Fibroblast of skin of back (primary cell): ENCODE measurements at places on chromosomes 5 and 9.

DNA sequence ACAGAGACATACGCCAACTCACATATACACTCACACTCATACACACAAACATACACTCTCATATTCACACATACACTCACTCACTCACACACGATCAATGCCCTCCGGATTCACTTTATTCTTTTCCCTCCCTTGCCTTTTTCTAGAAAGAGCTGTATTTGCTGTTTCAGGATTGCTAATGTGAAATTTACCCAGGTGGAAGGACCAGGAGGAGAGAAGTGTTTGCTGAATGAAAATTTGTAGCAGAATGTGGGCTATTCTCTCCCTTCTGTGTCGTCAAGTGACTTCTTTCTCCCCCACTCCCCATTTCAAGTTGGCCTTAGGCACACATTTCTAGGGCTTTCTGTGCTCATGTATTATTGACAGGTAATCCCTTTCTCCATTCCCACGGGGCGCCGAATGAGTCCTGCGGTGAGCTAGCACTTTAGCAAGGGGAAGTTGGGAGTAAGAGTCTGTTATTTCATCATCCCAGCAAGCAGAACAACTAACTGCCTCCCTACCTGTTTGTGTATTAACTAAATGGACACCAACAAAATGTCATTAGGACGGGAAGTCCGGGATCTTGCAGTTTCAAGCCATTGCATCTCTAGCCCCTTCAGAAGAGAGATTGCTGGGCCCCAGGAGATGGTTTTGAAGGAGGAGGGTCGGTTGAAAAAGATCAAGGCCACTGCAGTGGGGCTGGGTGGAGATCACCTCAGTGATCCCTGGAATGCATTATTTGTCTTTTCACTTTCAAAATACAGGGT, 97.1 kb upstream of the TAF11L2 start:
- no peak for DNase-seq

DNA sequence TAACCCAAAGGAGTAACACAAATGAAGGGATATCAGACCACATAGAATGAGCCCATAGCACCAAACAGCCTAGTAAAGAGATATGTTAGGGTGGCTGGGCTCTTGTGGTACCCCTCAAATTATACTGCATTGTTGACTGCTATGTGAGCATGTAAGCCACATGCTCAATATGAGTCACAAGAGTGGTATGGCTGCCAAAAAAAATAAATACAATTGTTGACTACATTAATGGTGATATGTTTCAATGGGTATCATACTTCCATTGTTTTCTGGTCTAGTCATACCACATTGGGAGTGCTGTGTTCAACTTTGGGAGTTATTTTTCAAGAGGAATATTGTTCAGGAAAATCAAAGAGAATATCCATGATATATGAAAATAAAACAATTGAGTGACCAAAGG, 162.4 kb upstream of the PIK3R1 start:
- DNase-seq = peak; percentile 12

- DNase-seq = no peak
Observed at GRCh38 chr9:71884005-71884404, 27.0 kb downstream of the ABHD17B start.

- DNase-seq = peak; percentile 71
Observed at GRCh38 chr9:127828262-127829031, 25.8 kb downstream of the FPGS start.

DNA sequence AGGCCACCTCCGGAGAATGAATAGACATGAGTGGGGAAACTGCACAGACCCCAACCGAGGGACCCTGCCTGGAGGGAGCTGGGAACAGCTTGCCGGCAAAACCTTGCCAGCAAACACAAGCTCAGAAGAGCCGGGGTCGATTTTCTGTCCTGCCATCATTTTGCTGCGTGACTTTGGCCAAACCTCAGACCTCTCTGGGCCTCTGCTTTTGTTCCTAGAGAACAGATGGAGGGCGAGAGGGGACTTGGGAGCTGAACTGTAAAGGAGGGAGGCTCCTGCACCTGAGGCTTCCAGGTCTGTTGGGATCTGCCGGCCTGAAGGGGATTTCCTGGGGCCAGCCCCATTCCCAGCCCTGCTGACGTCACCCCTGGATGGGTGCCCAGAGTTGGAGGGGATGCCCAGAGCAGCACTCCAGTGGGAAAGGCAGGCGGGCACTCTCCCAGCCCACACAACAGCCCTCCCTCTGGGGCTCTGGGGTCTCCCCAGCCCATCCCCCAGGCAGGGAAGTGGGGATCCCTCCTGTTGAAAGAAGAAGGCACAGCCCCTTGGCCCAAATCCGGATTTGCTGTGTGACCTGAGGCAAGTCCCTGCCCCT, 40.4 kb upstream of the SYNPO start:
- peak; percentile 82 for DNase-seq

DNA sequence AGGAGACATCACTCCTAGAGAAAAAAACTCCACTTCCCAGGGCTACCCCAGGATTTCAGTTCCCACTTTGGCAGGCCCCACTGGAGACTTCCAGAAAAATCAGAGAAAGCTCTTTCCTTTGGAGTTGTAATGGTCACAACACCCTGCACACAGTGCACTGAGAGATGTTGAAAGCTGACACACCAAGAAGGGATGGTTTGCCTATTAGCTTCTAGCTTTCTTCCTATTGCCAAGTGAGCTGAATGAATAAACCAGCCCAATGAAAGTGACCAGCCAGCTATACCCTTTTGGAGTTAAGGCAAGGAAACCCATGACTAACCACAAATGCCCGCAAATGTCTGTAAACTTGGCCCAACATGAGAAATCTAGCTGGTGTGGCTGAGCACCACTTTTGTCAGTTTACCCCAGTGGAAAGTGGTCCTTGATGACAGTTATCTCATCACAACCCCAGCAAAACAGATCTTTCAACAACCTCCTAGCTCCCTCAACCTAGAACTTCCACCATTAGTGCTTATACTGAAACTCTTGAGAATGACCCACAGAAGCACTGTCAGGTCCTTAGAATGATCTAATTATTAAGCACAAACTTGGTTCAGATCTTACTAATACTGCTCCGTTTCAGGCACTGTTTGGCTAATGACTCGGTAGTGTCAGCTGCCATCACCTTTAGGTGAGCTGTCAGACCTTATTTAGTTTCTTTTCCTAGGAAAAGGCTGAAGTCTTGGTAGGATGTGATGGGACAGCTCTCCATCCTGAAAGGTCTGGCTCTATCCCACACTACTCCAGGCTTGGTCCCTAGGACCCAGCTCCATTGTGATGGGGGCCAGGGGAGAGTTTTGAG, 11.2 kb downstream of the IRF1 start:
- no peak for DNase-seq

GRCh38 chr5:31047621-31048020, 145.9 kb upstream of the CDH6 start:
- no peak for DNase-seq

DNA sequence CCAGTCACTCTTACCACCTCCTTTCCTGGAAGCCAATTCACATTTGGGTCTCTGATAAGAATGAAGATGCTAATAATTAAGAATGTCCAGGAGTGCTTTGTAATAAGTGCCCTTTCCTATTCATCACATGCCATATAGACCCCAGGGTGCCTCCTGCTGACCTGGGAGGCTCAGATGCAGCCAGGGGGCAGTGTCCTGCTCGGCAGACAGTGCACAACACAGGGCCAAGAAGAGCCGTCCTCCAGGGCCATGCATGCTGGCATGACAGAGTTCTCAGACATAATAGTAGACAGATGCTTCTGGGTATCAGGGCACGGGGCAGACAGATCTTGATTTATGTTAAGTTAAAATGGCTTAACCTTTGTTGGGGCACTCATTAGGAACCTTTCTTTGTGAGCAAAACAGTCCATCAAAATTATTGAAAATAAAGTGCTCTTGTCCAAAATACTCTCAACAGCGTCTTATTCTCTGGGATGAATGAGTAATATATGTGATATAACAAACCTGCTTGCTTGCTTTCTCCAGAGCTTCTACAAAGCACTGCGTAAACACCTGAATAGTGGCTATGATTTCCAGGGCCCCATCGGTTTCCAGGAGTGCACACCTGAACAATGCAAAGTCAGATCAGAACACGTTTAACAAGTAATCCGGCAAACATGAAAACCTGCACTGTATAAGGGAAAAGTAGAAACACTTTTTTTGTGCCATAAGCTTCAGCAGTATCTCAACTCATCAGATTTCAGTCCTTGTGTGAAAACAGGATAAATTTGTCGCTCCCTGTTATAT, 192.7 kb downstream of the FANCC start:
- DNase-seq = no peak

DNA sequence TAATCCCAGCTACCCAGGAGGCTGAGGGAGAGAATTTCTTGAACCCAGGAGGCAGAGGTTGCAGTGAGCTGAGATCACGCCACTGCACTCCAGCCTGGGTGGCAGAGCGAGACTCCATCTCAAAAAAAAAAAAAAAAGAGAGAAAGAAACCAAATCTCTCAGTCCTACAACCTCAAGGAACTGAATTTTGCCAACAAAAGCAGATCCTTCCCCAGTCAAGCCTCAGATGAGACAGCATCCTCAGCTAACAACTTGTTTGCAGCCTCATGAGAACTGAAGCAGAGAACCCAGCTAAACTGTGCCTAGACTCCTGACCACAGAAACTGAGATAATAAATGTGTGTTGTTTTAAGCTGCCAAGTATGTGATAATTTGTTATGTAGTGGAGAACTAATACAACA, 7.5 kb upstream of the IL6ST start:
- no peak for DNase-seq

DNA sequence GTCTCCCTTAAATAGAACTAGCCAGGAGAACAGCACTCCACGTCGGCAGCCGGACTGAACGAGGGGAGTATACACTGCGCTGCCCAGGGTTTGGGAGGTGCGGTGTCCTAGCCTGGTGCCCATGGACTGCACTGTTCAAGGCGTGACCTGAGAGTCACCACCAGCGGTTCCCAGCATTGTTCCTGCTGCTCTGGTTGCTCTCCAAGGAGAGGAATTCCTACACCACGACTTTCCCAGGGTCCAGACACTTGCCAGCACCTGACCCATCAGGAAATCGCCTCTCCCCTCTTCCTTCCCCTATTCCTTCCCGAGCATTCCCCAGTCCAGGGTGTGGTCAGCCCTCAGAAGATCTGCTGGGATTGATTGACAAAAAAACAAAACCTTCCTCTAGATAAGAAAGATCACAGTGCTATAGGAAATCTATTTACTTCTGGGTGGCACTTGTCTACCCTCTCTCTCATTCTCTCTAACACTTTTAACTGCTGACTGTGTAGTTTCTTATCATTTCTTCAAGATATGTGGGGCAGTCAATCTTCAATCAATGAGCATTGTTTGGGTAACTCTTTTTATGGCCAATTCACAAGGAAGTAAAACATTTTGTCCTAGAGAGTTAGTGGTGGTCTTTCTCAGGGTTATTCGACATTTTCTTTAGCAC, 297.8 kb upstream of the ACTBL2 start:
- peak; percentile 40 for DNase-seq

- DNase-seq = no peak
Observed at GRCh38 chr5:107383414-107383813, 287.3 kb downstream of the EFNA5 start.

DNA sequence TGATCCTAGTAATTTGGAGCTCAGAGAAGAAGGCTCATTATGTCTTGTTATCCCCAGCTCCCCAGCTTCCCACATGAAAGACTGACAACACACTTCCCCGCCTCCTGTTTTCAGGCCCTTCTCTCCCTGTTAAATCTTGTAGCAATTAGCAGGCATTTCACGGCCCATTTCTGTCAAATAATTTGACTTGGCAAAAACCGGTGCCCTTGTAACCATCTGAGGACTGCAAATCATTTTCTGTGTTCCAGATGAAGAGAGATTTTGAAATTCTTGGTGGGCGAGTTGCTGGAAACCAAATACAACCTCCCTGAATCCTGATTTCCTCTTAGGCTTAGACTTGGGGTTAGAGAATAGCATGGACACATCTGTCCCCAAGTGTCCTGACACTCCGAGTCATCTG, 109.7 kb downstream of the MSX2 start:
- peak; percentile 39 for DNase-seq

- peak; percentile 75 for DNase-seq
Observed at GRCh38 chr5:9251379-9251980, 294.4 kb downstream of the SEMA5A start.

GRCh38 chr5:129996896-129997295, 92.6 kb downstream of the CHSY3 start:
- DNase-seq = peak; percentile 87

GRCh38 chr9:14309403-14309802, 4.5 kb downstream of the NFIB start:
- DNase-seq = no peak

- no peak for DNase-seq
Observed at GRCh38 chr5:157106630-157107461, 2.0 kb downstream of the HAVCR2 start.

DNA sequence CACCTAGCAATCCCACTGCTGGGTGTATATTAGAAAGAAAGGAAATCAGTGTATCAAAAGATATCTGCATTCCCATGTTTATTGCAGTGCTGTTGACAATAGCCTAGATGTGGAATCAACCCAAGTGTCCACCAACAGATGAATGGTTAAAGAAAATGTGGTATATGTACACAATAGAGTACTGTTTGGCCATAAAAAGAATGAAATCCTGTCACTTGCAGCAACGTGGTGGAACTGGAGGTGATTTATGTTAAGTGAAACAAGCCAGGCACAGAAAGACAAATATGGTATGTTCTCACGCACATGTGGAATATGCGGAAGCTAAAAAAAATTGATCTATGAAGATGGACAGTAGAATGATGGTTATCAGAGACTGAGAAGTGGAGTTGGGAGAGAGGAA, 221.6 kb upstream of the DAP start:
- no peak for DNase-seq

DNA sequence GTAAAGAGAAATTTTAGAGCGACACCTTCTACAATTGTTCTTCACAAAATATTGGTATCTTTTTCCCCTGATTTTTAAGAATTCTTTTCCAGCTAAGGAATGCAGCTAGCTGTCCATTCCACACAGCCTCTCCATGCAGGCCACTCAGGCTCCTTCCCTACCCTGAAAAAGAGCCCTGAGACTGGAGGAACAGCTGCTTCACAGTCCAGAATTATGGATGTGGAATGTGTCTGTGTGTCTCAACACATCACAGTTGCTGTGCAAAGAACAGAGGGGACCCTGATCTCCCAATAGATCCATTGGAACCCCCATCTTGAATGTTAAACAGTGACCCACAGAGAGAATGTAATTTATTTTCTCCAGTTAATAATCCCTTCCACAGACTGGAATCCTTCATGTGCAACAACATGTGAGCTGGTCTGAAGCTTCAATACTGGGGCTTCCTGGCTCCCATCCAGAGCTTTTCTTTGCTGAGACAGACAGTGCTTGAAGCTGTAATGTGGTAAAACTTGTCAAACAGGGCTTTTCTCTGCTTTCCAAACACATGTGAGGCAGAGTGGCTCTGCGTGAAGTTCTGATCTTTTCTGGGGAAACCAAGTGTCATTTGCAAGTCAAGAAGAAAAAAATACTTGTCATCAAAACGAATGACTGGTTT, 53.3 kb upstream of the SMC5 start:
- DNase-seq = no peak

DNA sequence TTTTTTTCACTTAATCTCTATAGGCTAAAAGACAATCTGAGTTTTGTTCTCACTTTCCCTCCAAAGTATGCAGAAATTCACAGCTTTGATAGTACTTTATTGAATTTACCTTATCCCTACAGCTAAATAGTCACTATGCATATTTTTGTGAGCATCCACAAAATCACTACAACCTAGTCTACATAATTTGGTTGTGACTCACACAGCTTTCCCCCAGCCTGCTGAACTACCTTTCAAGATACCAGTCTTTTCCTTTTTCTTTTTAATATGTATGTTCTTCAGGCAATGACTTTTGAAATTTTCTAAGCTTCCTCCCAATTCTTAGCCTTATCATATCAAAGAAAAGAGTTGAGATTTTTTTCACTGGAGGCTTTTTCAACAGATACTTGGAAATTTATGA, 347.3 kb upstream of the CDH6 start:
- DNase-seq = peak; percentile 18
